ENCODE measurements at places on chromosomes 5 and 9. TPM values are rescaled to one million over a fixed set of nuclear protein-coding genes. Genes with fewer than 3 reads are reported as not detected.

Gene CAMK4
- total RNA-seq, result 2.1 TPM

- no peaks in the 10 kb centered on the region for H3K36me3 ChIP-seq
- H3K27me3 ChIP-seq, result no peaks in the 10 kb centered on the region
- peaks cover 12% of the 10 kb centered on the region for H3K4me1 ChIP-seq
- no peak for DNase-seq
- H3K4me3 ChIP-seq, result no peak overlapping the region
- no peak overlapping the region for H3K27ac ChIP-seq
Observed at GRCh38 chr9:133140606-133141005, 19.6 kb upstream of the RALGDS start.

- H3K27me3 ChIP-seq, result no peaks in the 10 kb centered on the region
- no peak overlapping the region for H3K27ac ChIP-seq
- no peak for DNase-seq
- H3K36me3 ChIP-seq, result no peaks in the 10 kb centered on the region
Observed at GRCh38 chr5:88808153-88808552, 74.8 kb downstream of the MEF2C start.

GRCh38 chr5:53481887-53482716 lies 1.7 kb downstream of the FST start:
- no peaks in the 10 kb centered on the region for H3K36me3 ChIP-seq
- H3K27ac ChIP-seq, result no peak overlapping the region
- peak overlapping the region; percentile 84 for H3K4me3 ChIP-seq
- H3K27me3 ChIP-seq, result peaks cover 31% of the 10 kb centered on the region

DNA sequence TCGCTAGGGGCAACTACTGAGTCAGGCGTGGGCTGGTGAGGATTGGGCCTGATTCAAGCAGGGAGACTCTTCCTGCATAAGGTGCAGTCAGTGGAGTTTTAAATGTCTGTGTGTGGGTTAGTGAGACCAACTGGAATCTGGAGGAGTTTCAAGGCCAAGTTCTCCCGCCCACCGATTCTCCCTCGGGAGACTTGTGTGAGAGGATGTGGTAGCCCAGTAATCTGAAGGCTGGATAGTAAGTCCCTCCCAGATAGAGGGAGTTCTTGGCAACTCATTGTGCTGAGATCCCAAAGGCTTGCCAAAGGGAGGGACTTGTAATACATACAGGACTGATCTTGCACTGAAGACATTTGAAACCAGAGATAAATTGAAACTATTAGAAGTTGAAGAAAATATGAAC lies 51.8 kb downstream of the WDR36 start:
- H3K4me3 ChIP-seq, result no peak overlapping the region
- no peak overlapping the region for H3K27ac ChIP-seq
- no peaks in the 10 kb centered on the region for H3K36me3 ChIP-seq
- no peak for DNase-seq

Gene GAS1
- total RNA-seq, result 4.0 TPM

DNA sequence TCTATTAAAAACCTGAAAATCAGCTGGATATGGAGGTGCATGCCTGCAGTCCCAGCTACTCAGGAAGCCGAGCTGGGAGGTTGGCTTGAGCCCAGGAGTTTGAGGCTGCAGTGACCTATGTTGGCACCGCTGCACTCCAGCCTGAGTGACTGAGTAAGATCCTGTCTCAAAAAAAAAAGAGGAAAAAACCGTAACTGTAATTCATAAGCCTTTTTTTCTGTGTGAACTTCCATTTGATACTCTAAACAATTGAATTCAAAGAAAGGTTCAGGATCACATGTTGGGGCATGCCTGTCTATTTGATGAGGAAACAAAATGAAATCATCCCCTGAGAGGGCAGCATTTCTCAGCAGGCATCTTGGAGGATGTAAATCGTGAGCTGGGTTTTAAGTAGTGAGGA lies 38.8 kb downstream of the ITGA2 start:
- H3K36me3 ChIP-seq, result no peaks in the 10 kb centered on the region
- no peaks in the 10 kb centered on the region for H3K4me1 ChIP-seq
- H3K27me3 ChIP-seq, result no peaks in the 10 kb centered on the region
- DNase-seq, result no peak

Gene IL9
- not detected for total RNA-seq

GRCh38 chr5:179121667-179122111 lies 61.5 kb downstream of the ZNF354C start:
- H3K4me3 ChIP-seq, result no peak overlapping the region
- no peaks in the 10 kb centered on the region for H3K4me1 ChIP-seq
- H3K27ac ChIP-seq, result no peak overlapping the region
- DNase-seq, result no peak
- H3K27me3 ChIP-seq, result no peaks in the 10 kb centered on the region

- H3K27me3 ChIP-seq, result peaks cover 62% of the 10 kb centered on the region
- peaks cover 3% of the 10 kb centered on the region for H3K4me1 ChIP-seq
- H3K4me3 ChIP-seq, result no peak overlapping the region
Observed at GRCh38 chr9:124502711-124503702, 4.2 kb downstream of the NR5A1 start.

- no peak overlapping the region for H3K4me3 ChIP-seq
- H3K36me3 ChIP-seq, result no peaks in the 10 kb centered on the region
- no peaks in the 10 kb centered on the region for H3K4me1 ChIP-seq
- DNase-seq, result no peak
Observed at GRCh38 chr5:9715891-9716335, 85.8 kb upstream of the TAS2R1 start.

DNA sequence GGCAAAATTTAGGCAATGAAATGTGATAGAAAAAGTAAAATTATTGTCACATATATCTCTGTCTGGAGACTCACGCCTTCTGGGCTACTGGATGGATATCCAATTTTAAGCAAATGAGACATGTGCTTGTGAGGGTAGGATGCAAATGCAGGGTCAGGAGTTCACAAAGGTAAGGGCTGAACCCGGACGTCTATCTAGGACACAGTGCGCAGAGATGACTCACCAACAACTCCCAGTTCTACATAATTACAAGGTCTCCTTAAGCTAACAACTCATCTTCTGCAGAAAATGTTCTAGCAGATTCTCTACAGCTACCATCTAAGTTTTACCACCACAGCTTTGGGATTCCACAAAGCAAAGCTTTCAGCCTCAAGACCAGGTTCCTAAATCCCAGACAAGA lies 160.5 kb downstream of the ENTREP1 start:
- H3K4me3 ChIP-seq, result no peak overlapping the region
- H3K27ac ChIP-seq, result no peak overlapping the region
- H3K36me3 ChIP-seq, result no peaks in the 10 kb centered on the region
- no peak for DNase-seq

- H3K27ac ChIP-seq, result no peak overlapping the region
- no peak for DNase-seq
- H3K4me1 ChIP-seq, result peaks cover 2% of the 10 kb centered on the region
Observed at GRCh38 chr5:68024426-68024825, 191.1 kb upstream of the PIK3R1 start.

- H3K27me3 ChIP-seq, result peaks cover 24% of the 10 kb centered on the region
- H3K27ac ChIP-seq, result no peak overlapping the region
- no peak overlapping the region for H3K4me3 ChIP-seq
- peaks cover 1% of the 10 kb centered on the region for H3K36me3 ChIP-seq
- H3K4me1 ChIP-seq, result peaks cover 1% of the 10 kb centered on the region
Observed at GRCh38 chr9:87149799-87150198, 202.5 kb upstream of the GAS1 start.

GRCh38 chr5:167057665-167058064 lies 1233.8 kb upstream of the WWC1 start:
- peaks cover 10% of the 10 kb centered on the region for H3K4me1 ChIP-seq
- no peak overlapping the region for H3K27ac ChIP-seq
- no peaks in the 10 kb centered on the region for H3K36me3 ChIP-seq
- H3K4me3 ChIP-seq, result no peak overlapping the region

GRCh38 chr5:20536341-20536740 lies 548.3 kb upstream of the CDH18 start:
- H3K36me3 ChIP-seq, result peaks cover 2% of the 10 kb centered on the region
- no peak overlapping the region for H3K27ac ChIP-seq
- DNase-seq, result no peak

DNA sequence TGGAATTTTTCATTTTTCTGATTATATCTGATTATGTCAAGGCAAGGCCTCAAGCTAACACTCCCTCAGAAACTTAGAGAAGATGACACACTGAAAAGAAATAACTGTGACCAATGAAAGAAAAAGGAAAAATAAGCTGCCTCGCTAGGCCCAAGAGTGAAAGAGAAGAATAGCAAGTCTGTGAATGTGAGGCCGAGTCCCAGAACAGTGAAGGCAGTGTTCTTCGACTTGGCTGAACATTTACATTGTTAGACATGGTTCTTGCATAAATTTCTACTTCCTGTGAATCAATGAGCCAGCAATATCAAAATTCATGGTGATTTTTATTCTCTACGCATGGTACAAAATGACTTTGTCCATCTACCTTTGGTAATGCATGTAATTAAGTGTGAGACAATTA lies at the start of gene ATP10B:
Gene ATP10B, minus strand, starts transcription at position 163 of the 400 bp plus-strand sequence. CDS start 164,137 bp downstream, outside the sequence.
- no peaks in the 10 kb centered on the region for H3K27me3 ChIP-seq
- H3K4me3 ChIP-seq, result no peak within 1 kb of the TSS
- DNase-seq, result no peak
- H3K36me3 ChIP-seq, result no peaks in the 10 kb centered on the region

GRCh38 chr5:126103050-126103449 lies 320.2 kb upstream of the GRAMD2B start:
- H3K4me3 ChIP-seq, result no peak overlapping the region
- no peak overlapping the region for H3K27ac ChIP-seq
- no peak for DNase-seq
- H3K27me3 ChIP-seq, result no peaks in the 10 kb centered on the region
- peaks cover 9% of the 10 kb centered on the region for H3K4me1 ChIP-seq
- H3K36me3 ChIP-seq, result no peaks in the 10 kb centered on the region

GRCh38 chr5:96242571-96242970 lies 190.5 kb downstream of the PCSK1 start:
- peaks cover 39% of the 10 kb centered on the region for H3K4me1 ChIP-seq
- H3K4me3 ChIP-seq, result no peak overlapping the region
- DNase-seq, result no peak
- no peak overlapping the region for H3K27ac ChIP-seq
- no peaks in the 10 kb centered on the region for H3K36me3 ChIP-seq

Gene NTNG2
- total RNA-seq, result 2.4 TPM

Gene RGS7BP
- not detected for total RNA-seq
